ENCODE measurements at places on chromosomes 4 and X.

GRCh38 chrX:9957743-9958142 is 9.4 kb upstream of the CLDN34 start:
- DNase-seq = no peak

DNA sequence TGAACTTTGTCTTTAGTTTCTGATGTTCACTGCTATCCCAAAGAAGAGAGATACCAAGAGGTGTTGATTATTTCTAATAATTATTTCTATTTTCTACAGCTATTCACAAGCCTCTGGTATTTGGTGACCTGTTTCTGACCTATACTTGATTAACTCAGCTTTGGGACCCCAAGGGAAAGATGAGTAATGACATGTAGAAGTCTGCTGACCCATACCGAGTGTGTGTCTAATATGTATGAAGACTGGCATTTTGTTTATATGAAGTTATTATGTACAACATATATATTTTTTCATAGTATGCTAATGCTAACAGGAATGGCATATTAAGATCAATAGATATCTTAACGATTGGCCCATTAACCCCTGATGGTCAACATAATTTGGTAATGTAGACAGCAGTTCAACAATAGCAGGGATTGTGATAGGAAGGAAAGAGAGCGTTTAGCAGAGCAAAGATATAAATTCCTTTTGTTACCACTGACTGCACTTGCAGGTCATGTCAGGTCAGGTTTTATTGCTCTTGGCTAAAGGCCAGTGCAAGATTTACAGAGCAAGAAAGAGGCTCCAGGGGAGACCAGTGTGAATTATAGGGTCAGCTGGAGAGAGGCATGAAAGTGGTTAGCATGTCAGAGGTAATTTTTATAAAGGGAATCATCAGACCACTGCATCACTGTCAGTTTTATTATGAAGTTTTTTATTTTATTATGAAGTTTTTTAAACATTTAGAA is 94.7 kb upstream of the DIPK2B start:
- peak; percentile 60 for DNase-seq

DNA sequence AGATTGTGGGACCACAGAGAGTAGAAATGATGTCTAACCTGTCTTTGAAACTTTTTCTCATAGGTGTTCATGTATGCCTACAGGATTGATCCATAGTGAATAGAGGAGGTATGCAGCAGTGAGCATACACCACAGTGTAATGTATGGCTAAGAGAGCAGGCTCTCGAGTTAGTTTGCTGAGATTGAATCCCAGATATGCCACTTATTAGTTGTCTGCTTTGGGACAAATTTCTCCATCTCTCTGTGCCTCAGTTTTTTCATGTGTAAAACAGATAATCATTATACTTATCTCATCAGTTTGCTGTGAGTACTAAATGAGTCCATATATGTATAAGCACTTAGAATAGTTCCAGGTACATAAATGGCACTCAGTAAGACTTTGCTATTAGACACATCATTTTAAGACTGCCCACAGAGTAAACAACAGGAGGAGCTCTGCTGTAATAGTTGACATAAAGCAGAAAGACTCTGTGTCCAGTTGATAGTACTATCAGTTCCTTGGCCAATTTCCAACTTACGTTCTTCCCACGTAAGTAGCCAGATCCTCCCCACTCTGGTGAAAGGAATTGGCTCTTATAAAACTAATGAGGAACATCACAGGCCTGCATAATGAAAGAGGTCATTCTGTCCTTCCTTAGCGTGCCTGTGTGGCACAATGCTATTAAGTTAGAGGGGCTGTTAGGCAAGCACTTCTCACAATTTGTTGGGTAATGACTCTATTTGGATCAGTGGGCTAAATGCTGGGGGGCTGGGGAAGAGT is 20.7 kb upstream of the RNF150 start:
- peak; percentile 46 for DNase-seq

DNA sequence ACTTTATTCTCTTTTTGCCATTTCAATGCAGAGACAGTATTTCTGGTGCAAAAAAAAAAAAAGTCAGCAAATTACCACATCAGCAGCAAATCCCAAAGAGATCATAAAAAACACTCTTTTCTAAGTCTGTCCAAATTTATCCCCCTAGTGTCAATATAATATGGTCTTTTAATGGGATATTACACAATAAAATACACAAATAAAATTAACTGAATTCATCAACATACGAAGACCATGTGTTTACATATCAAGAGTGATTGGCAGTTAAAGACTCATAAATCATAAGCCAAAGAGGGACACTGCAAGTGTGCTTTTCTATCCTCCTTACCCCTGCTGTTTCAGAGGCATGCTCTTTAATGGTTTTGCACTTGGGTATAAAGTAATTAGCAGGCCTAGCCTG is 340.2 kb upstream of the DKK2 start:
- DNase-seq = no peak

DNA sequence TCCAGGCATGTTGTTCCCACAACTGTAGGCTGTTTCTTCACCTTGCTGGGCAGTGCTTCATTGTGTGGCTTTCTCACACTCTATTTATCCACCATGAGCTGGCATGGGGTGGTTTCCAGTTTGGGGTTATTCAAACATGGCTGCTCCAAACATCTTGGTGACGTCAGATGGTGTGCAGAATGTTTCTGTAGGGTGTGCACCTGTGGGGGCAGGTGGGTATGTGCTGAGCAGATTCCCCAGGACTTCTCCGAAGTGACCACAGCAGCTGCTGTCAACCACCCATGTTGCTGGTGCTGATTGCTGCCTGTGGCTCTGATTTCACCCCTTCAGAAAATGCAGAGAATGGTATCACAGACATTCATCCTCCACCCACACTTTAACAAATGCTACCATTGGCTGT is 5.0 kb upstream of the PSAPL1 start:
- DNase-seq = peak; percentile 11

DNA sequence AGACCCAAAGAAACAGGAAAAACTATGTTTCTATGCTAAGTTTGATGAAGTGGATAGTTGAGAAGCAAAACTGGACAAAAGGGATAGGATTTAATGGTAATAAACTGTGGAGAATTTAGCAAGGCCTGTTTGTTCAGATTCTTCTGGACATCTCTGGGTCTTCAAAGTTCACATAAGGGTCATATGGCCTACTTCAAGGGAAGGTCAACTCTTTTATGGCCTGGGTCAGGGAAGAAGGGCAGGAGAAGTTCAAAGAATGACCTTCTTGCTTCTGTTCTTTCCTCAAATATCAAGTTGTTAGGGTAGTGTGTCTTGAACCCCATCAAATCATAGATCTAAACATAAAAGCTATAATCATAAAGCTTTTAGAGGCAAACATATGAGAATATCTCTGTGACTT is 102.7 kb downstream of the SOWAHB start:
- no peak for DNase-seq

DNA sequence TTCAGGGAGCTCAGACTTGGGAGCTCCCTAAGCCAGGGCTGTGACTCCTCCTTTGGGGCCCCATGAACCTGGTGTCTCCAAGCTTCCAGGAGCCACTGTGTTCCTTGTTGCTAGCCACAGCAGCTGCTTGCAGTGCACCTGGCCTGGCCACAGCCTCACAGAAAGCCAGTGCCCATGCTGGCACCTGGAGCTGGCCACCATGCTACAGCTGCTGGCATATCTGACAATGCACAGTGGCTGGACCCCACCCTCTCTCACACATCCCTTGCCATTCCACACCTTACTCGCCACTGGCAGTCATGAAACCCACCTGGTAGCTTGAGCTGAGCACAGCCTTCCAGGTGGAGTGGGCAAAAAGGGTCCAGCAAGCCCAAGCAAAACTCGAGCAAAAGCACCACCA is 441.7 kb downstream of the ARAP2 start:
- no peak for DNase-seq

DNA sequence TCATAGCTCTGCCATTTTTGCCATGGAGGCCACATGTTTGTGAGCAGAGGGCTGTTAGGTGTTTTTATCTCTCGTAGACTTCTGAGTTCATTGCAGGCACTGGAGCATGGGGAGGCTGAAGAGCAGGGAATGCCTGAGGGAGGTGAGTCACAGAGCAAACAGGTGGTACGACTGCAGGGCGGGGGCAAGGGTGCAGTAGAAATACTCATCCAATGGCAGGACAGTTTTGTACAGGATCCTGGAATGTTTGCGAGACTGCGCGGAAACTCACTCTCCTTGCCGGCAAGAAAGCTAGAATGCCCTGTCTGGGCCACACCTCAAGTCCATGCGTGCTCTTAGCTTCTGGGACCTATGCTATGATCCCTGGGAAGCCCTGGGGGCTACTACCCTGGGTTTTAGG is 20.0 kb upstream of the VCX2 start:
- no peak for DNase-seq

- DNase-seq = peak; percentile 22
Measured at GRCh38 chr4:142846108-142846728, at the start of gene INPP4B. TSS of gene INPP4B (minus strand) at chr4:142846301.

- peak; percentile 4 for DNase-seq
Measured at GRCh38 chr4:27442146-27442545, 581.5 kb downstream of the STIM2 start.

DNA sequence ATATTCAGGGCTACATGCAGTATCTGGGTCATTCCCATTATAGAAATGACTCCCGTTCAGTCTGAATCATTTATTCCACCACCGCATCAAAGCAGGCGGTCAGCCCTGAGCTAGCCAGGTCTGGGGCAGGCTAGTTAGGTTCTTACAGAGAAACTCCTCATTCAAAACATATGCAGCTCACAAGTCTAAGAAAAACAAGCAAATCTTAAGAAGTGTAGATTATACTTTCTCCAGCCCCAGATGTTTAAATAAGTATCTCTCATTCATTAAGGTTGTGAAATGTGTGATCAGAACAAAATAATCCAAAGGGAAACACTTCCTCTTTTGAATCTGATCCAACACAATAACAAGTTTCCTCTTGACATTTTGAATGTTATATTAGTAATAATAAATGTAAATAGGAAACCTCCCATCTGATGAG is 441.9 kb downstream of the INPP4B start:
- no peak for DNase-seq

GRCh38 chrX:27565992-27566391 is 24.2 kb upstream of the DCAF8L2 start:
- no peak for DNase-seq

GRCh38 chrX:132266583-132267355 is 47.5 kb upstream of the RAP2C start:
- DNase-seq = peak; percentile 65

DNA sequence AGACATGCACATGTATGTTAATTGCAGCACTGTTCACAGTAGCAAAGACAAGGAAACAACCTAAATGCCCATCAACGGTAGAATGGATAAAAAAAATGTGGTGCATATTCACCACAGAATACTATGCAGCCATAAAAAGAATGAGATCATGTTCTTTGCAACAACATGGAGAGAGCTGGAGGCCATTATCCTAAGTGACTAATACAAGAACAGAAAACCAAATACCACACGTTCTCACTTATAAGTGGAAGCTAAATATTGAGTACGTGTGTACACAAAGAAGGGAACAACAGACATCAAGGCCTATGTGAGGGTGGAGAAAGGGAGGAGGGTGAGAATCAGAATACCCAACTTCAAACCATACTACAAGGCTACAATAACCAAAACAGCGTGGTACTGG is 17.4 kb upstream of the LNX1 start:
- no peak for DNase-seq

DNA sequence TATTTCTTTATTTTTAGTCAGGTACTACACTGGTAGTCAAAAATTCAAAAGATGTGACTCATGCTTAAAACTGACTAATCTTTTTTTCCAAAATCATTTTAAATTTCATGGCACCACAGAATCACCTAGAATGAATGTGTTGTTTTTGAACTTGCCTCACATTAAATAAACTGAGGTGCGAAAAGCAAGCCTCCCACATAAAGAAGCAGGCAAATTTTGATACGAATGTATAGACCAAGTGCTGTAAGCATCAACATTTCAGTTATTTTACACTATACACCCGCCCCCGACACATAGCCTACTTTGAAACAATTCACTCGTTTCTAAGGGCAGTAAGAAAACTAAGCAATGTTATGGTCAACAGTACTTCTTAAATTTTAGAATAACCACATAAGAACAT is 94.3 kb downstream of the MRPL1 start:
- DNase-seq = no peak

DNA sequence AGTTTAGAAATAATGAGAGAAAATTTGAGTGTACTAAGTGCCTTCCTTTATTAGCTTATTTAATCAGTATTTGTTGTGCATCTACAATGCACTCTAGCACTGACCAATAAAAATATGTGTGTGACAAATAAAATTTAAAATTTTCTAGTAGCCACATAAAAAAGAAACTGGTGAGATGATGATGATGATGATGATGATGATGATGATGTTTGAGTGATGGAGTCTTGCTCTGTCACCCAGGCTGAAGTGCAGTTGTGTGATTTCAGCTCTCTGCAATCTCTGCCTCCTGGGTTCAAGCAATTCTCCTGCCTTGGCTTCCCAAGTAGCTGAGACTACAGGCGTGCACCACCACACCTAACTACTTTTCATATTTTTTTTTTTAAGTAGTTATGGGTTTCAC is 110.2 kb downstream of the RNF150 start:
- DNase-seq = no peak

DNA sequence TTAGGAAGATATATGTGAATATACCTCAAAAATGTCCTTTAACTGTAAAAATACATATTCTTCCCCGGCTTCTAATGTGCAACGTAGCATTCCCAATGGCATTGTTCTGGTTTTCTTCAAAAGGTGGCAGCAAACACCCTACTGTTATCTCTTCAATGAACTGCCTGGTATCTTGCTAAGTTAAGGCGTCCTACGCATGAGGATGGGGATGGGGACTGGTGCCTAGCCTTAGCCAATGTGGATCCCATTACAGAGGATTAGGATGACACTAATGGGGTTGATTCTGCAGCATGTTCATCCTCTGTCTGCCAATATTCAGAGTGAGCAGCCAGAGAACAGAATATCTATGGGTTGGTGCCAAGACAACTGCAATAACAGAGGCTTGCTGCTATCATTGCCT is 334.9 kb upstream of the ADGRL3 start:
- peak; percentile 2 for DNase-seq

- DNase-seq = no peak
Measured at GRCh38 chrX:56738670-56739069, 9.6 kb downstream of the NBDY start.

GRCh38 chrX:67893931-67894330 is 350.1 kb downstream of the AR start:
- DNase-seq = no peak

DNA sequence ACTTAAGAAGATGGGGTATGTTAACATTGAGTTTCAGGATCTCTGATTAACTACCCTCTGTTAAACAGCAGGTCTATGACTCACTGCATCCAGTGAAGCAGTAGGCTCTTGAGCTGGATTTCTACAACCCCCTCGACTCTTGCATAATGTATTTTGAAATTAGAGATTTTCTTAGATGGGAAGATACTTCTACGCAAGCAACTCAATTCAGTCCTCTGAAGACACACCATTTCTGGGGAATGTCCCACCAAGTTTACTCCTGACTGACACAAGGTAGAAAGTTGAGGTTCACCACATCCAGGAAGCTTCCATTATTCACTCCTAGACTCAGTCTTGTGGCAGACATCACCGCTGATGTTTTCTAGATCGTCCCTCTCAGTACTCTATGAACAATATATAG is 12.9 kb downstream of the PALLD start:
- DNase-seq = peak; percentile 67

- DNase-seq = no peak
Measured at GRCh38 chrX:73987166-73987565, 316.8 kb upstream of the ZCCHC13 start.
